ENCODE measurements at places on chromosomes 1 and 21.

DNA sequence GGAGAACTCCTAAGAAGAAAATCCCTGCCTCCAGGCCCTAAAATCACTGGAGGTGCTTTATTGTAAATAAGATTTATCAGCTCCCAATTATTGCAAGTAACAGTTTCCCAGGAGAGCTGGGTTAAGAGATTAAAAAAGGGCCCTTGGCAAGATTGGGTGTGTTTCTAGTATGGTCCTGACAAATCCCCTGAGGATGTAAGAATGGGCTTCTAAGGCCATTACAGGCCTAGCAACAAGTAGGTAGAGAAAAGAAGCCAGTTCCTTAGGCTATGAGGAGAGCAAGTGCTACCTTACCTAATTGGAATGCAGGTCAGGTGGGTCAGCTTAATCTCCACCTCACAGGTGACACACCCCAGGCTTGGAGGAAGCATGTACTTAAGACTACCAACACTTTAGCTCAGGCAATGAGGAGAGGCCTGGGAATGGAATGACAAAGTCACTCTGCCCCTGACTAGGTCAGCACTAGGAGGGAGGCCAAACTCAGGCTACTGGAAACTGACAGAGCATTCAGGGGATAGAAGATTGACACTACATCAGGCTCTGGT lies 6.8 kb upstream of the OTUD7B start:
- DNase-seq, result no peak

DNA sequence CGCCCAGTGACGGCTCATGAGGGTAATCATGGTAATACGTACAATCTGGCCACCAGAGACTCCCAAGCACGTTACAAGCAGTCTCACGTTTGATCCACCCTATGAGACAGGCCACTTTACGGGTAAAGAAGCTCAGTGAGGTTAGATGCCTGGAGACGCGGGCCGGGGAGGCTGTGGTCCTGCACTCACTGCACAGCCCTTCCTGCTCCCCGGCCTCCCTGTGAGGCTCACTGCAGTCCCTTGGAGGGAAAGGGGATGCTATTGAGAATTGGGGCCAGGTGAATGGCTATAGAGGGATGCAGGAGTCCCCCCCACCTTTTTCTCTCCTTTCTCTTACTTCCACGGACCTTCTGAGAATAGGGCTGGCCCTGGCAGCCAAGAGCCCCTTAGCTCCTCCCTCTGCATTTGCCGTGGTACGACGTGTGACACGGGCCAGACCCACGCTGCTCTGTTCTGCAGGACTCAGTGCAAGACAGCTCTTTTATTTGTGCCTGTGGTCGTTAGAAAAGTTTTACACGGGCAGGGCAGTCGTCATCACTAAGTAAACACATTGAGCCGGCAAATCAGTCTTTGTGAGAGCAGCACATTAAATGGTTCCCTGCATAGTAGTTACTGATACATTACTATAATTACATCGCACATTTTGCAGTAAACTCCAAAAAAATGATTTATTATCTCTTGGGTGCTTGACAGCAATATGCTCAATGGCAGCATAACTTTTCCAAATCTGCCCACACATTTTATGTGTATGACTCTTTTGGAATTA lies 18.8 kb downstream of the KIF26B start:
- DNase-seq, result no peak

GRCh38 chr1:169727307-169727706 lies 6.6 kb downstream of the SELE start:
- no peak for DNase-seq

- no peak for DNase-seq
Observed at GRCh38 chr1:201183209-201183608, 7.4 kb upstream of the IGFN1 start.

DNA sequence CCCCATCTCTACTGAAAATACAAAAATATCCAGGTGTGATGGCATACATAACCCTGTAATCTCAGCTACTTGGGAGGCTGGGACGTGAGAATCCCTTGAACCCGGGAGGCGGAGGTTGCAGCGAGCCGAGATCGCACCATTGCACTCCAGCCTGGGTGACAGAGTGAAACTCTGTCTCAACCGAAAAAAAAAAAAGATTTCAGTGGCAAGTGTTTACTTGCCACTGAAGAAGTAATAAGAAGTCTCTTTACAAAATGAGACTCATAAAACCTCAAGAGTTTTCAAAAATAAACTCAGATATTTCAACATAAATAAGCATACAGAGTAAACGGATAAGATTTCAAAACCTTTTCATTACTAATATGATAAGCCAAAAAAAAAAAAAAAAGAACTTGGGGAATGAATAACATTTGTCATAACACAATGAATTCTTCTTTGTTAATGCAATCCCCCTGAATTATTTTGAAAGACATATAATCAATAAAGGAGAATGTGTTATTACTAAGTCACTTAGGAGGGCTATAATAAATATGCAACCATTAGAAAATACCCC lies 34.2 kb upstream of the EXO1 start:
- no peak for DNase-seq

All from CD4-positive, alpha-beta T cell treated with Interleukin-10 for 1 hour (primary cell).